Natural killer cell (primary cell): ENCODE measurements at places on chromosomes 12 and 14.
A peak's percentile ranks its signal among the peaks of the same experiment; 100 is the strongest.

DNA sequence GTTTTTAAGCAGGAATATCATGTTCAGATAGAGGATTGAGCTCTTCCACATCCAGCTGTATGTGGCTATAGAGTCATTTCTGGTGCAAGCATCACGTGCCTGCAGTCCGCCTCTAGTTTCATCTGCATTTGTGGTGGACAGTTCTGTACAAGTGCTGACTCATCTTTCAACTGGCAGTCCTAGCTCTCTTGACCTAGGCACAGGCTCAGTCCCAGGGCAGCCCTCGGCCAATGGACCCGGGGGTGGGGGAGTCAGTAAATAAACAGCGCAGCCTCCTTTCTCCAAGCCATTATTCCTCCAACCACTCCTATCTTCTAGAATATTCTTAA lies 41.8 kb upstream of the FRMD6 start:
- no peak for DNase-seq

- peak; percentile 88 for DNase-seq
These were observed 185.6 kb upstream of the C14orf180 start for GRCh38 chr14:104393898-104394381.

GRCh38 chr12:112577473-112578329 lies 159.0 kb downstream of the PTPN11 start:
- no peak for DNase-seq

GRCh38 chr12:21438643-21439042 lies 1.2 kb downstream of the PYROXD1 start:
- DNase-seq, result no peak

- DNase-seq, result no peak
These were observed 935.5 kb upstream of the FBXO33 start for GRCh38 chr14:40367717-40368116.

DNA sequence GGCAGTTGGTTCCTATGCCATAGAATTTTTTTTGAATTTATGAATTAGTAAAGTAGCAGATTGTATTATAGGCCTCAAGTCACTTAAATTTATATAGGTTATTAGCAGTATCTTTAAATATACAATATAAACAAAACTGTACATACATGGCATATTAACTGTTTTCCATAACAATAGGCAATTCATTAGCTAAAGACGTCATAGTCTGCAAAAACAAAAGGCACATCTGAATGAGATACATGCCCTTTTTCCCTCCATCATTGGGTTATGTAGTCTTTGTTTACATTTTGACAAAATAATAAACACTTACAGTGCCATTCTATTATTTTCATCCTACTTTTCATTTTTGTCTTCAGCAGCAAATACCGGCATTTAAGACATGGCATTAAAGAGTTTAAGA lies 1.1 kb upstream of the VCPKMT start:
- DNase-seq, result no peak

GRCh38 chr14:53784688-53785087 lies 171.9 kb downstream of the BMP4 start:
- DNase-seq, result no peak

DNA sequence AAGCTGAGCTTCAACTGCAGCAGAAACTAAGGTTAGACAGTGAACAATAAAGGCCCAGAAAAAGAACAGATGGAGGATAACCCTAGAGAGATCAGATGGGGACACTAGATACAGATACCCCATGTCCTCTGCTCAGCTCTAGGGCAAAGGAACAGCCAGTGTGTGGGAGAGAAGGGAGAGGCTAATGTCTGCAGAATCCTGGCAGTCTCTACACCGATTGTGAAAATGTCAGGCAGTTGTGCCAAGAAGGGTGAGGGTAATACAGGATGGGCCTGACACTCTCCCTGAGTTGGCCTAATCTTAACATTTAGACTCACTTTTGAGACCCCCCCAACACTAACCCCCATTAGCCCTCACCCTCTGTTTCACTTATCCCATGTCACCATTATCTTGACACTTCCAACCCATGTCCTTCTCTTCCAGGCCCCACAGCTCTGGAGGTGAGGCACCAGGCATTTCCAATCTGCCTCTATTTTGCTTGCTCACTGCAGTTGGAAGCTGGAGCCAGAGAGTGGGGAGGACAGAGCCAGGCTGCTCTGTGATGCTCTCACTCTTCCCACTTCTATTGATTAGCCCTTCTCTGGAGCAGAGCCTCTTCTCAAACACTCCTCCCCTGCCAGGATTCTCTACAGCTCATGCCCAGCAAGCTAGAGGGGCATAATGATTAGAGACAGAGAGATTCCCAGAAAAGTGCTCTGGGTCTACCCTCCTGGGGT lies 3.0 kb upstream of the BLOC1S1 start:
- DNase-seq, result no peak

GRCh38 chr12:31471823-31472222 lies 119.1 kb downstream of the DENND5B start:
- DNase-seq, result no peak
